Uterus (tissue), 4 donors: ENCODE measurements at places on chromosomes 16 and 17. TPM values are rescaled to one million over a fixed set of nuclear protein-coding genes. Genes with fewer than 3 reads are reported as not detected.

The AKTIP gene
- total RNA-seq: 52.2 TPM

DNA sequence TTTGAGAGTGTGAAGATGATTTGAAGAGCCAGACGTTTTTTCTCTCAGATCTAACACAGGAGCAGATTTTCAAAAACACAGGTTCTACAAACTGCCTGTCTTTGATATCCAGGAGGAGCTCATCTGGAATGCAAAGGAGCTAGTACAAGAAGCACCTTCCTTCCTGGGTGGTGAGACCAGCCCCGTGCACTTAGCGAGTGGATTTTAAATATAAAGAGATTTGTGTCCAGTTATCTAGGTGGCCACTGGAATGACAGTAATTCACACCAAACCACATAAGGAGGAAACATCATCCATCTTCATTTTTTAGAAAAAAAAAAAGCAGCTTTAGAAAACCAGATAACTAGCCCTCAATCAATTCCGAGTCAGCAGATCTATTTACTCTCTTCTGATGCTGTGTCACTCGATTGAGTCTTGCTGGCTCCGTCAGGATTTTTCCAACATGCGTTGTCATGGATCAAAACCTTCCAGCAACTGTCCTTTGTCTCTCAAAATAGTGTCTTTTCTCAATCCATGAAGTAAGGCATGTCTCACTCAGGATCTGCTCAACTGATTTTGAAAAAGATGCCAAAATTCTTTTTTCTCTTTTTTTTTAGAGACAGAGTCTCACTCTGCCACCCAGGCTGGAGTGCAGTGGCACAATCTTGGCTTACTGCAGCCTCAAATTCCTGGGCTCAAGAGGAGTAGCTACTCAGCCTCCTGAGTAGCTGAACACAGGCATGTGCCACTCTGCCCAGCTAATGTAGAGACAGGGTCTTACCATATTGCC is 451.2 kb upstream of the PSMD7 start:
- no peak for DNase-seq
- H3K36me3 ChIP-seq: no peaks in the 10 kb centered on the region
- no peaks in the 10 kb centered on the region for H3K27me3 ChIP-seq
- H3K4me3 ChIP-seq: no peak overlapping the region
- H3K27ac ChIP-seq: no peak overlapping the region
- no peaks in the 10 kb centered on the region for H3K4me1 ChIP-seq

The ARMC7 gene
- total RNA-seq: 3.5 TPM

The ZNF594 gene
- 18.4 TPM for total RNA-seq

The TNP2 gene
- total RNA-seq: not detected

GRCh38 chr16:11405331-11406176 is 60.3 kb downstream of the RMI2 start:
- H3K4me3 ChIP-seq: no peak overlapping the region
- H3K4me1 ChIP-seq: no peaks in the 10 kb centered on the region
- no peaks in the 10 kb centered on the region for H3K27me3 ChIP-seq
- no peak overlapping the region for H3K27ac ChIP-seq
- H3K36me3 ChIP-seq: no peaks in the 10 kb centered on the region
- DNase-seq: no peak
